ENCODE measurements at places on chromosomes 1 and 21.

DNA sequence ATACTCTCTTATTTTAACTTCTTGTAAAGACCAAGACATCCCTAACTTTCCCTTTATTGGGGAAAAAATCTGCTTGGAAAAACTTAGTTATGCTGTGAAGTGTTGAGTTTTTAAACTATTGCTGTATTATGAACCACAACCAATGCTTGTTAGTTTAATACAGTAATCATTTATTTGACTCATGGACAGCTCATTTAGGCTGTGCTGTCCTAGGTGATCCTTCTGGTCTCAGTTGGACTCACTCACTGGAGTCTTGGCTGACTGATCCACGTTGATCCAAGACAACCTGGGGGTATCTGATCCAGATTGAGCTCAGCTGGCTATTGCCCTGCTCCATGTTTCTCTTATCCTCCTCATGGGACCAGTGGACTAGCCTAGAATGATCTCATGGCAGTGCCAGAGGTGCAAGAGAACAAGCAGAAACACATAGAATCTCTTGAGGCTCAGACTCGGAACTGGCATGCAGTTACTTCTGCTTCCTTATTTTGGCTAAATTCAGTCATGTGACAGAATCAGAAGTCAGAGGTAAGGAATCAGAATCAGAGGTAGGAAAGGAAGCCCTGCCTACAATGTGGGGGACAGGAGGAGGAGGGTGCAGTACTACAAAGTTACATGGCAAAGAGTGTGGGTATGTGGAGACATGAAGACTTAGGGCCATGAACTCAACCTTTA is 156.5 kb downstream of the FGGY start:
- DNase-seq = no peak

DNA sequence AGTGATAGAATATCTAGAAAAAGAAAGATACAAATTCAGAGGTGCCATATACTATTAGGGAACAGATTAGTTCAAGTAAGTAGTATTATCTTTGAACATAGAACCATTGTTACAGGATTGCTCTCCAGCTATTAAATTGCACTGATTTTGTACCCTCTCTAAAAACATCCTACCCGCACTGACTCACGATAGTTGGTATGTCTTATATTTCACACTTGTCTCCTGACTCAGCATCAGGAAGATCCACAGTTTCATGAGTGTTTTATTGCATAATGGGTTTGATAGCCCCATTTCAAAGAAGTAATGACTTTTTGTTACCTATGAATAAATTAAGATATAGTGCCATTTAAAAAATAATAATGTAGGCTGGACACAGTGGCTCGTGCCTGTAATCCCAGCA is 6.0 kb downstream of the TATDN3 start:
- DNase-seq = no peak

GRCh38 chr21:40433538-40433937 is 413.4 kb downstream of the DSCAM start:
- no peak for DNase-seq

DNA sequence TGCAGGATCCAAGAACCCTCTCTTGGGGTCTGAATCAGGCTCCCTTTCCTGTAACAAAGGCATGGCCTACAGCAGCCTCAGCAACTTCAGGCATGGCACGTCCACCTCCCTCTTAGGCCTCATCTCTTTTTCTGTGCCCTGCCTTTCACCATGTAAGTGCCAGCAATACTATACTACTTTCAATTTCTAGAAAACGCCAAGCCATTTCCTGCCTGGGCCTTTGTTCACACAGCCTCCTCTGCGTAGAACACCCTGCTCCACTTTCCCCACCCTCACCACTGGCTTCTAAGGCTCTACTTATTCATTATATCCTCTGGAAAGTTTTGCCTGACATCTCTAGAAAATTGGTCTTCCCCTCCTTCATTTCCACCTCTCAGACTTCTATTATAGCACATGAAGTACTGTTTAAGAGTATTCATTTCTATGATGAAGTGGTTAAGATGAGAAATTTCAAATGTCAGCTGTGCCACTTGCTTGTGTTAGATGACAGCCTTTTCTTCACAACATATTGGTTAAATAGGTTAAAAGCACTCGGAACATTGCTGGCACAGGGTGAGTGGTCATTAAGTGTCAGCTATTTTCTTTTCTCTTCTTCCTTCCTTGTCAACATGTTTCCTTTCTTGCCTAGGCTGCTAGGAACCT is 41.6 kb upstream of the VWA5B1 start:
- no peak for DNase-seq

- no peak for DNase-seq
Observed at GRCh38 chr1:232662910-232663309, 33.0 kb upstream of the SIPA1L2 start.

DNA sequence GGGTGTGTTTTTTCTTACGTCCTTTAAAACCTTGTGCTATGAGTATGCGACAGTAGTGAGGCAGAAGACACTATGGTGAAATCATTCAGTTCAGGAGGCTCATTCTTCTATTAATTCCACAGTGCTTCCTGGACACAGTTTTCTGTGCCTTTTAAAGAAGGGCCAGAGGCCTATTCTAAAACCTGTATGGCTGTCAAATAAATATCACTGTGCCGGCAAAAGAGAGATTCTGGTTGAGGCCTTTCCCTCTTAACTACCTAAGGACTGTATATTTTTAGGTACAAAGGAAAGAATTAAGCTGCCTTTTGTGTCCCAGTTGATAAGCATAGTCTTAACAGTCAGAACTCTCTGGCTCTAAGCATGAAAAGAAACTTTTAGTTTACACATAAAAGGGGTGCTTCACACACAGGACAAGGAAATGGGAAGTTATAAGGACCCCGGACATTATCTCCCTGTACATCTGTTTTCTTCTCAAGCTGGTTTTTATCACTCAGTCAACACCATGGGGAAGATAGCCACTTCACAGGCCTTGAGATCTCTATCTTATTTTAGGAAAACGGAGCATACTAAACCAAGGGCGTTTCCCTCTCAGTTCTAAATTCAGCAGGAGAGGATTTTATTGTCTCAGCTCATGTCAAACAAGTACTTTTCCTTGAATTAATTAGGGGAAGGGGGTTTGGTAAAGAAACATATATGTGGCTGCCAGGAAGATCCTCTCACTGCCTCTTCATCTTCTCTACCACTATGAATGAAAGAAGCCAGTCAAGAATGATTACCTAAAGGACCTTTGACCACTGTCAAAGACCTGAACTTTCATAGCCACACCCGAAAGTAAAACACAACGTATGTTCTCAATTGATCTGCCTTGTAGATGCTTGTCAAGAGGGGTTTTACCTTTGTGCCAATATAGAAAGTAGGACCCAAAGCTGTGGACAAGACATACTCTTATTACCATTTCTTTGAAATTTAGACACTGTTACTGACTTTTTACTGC is 71.4 kb upstream of the HSPA13 start:
- no peak for DNase-seq

GRCh38 chr1:1208713-1209433 is 2.5 kb upstream of the TNFRSF18 start:
- no peak for DNase-seq

DNA sequence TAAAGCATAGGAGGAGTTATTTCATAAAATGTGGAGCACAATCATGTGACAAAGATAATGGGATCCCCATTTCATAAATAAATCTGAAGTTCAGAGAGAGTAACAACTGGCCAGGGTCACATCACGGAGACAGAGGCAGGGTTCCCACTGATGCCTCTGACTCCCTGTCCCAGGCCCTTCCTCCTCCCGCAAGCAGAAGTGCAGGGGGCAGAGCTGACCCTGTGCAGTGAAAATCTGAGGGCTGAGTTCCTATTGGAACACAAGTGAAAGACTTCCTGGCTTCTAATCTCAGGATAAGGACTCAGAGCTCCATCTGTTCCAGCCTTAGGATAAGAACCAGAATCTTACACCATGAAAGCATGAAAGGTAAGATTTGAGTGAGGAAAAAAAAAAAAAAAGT is 22.0 kb downstream of the SELL start:
- no peak for DNase-seq

GRCh38 chr1:220487297-220487820 is 40.6 kb upstream of the MARK1 start:
- no peak for DNase-seq

GRCh38 chr1:231862611-231863010 is 236.0 kb downstream of the DISC1 start:
- no peak for DNase-seq

DNA sequence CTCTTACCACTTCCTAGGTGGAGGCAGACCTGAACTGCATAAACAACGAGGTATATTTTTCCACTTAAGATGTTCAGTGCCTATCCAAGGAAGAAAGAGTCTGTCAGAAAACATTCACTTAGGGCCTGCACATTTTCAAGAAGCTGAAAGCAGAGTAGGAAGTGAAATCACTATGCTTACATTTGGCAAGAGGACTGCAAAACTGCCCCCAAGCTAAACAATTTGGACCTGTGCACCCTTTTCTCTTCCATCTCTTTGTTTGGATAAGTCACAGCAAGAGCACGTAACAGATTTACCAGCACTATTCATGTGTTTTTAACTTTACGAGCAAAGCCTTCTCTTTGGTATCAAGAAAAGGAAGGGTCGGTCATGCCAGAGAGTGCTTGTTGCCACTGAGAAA is 13.2 kb upstream of the BEND5 start:
- no peak for DNase-seq

GRCh38 chr1:62781841-62782543 is 1.9 kb upstream of the ATG4C start:
- no peak for DNase-seq

GRCh38 chr1:27940297-27940696 is 5.5 kb downstream of the SMPDL3B start:
- DNase-seq = peak; percentile 61

- no peak for DNase-seq
Observed at GRCh38 chr1:176605176-176605575, 142.2 kb downstream of the PAPPA2 start.

DNA sequence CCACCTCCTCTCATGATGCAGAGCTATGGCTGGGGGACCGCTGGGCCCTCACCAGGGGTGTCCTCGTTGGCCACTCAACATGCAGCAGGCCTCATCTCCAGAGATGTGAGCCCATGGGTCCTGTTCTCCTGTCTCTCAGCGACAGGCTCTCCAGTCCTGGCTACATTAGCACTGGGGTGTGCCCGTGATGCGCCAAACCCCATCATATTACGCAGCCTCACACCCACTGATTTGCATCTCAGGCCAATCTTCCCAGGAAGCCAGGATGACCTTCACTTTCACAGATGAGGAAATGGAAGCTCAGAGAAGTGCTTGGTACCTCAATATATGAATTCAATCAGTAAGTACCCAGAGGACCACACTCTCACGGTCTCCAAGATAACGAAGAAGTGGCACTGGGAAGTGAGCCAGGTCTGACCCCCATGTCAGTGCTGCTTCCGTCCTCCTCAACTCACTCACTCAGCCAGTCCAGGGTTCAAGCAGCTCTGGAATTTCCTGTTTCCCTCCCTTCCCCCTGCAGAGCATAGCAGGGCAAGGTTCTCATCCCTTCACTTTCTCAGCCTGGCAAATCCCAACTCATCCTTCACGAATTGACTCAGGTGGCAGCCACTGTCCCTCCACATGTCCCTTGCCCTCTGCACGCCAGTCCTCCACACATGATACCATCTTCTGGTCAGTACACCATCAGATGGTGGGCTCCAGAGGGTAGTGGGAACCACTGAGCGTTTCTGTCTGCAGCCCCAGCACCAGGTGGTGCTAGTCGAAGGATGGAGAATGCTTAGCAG is 28.9 kb upstream of the EVA1B start:
- DNase-seq = no peak

GRCh38 chr1:187266051-187266450 is 437.3 kb downstream of the PLA2G4A start:
- DNase-seq = no peak

GRCh38 chr21:39079617-39080016 is 103.6 kb downstream of the PSMG1 start:
- DNase-seq = no peak

DNA sequence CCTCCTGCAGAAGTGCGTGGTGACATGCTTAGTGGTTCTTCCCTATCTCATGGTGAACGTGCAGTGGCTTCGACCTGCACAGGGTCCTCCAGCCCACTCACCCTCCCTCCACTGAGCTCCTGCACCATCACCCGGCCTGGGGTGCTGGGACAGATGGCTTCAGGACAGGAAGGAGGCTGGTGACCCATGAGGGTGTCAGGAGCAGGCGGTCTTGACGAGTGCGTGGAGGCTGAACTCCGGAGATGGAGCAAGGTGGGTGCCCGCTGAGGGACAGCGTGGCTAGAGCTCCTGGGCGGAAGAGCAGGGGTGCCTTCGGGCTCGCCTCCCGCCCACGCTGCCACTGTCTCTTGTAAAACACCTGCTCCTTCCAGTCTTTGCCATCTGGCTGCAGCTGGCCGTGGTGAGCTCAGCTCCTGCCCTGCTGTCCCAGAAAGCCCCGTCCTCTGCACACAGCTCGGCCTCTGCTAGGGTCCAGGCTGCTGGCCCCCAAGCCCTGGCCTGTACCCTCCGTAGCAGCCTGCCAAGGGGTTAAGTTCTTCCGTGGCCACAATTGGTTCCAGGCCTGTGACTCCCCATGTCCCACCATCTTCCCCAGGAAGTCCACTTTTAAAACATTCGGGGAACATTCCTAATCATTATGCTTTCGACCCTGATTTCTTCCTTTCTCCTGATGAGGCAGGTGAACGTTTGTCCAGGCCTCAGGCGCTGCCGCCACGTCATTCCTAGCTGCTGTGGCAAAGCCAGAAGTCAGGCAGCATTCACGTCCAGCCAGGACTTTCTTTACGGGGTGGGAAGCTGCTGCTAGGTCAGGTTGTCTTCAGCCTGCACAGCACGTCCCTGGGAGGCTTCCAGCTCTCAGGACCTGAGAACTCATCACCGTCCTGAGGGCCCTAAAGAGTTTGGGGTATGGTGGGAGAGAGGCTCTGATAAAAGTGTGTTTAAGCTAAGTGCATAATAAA is 8.1 kb downstream of the KRTAP10-1 start:
- DNase-seq = no peak

DNA sequence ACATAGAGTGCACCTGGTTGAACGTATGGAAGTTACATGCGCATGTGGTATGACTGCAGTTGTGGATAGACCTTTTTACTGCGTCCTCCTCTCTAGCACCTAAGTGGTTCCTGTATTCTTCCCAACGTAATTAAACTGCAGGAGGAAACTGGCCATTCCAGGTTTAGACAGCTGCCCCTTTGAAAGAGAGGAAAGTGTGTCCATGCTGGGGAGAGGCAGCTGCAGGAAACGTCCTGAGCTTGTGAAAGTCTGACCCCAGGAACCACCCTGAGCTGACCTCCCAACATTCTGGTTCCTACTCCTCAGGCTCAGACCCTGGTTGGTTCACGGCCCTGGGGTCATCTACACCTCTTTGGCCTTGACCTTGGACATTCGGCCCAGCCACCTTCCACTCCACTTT is 309.3 kb downstream of the DISC1 start:
- no peak for DNase-seq

DNA sequence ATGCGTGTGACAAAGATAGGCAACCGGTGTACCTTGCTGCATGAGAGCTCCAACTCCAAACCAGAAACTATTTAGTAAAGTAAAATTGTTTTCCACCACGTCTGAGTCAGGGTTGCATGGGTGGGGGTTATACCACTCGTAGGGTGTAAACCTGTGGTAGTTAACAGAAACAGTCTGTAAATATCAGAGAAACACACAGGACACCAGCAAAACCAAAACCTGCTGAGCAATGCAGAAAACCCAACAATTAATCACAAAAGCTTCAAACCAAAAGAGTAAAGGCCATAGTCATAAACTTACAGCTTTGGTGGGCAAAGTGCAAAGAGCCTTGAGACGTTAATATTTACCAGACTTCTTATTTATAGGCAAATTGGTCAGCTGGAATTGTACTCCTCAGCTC is 282.7 kb downstream of the BACH1 start:
- DNase-seq = no peak
